NCI-H2081 (cell line): ENCODE measurements at places on chromosomes 4 and X.

GRCh38 chr4:140450352-140450751 is 22.9 kb upstream of the CLGN start:
- peak; percentile 27 for DNase-seq

DNA sequence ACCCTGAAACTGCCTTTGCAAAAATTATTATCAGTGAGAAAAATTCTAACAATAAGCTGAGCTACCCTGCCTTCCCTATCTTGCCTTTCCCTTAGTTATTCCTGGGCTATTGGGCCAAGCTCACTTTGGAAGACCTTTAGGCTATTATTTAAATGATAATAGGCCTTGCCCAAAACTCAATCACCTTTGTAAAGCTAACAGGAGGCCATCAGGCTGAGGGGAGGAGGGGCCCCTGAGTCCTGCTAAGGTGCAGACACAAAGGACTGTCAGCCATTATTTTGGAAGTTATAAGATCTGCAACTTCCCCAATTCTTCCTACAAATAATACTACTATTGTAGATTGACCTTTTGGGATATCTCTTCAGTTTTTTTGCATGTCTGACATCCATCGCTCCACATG is 278.8 kb upstream of the DIAPH2 start:
- no peak for DNase-seq

DNA sequence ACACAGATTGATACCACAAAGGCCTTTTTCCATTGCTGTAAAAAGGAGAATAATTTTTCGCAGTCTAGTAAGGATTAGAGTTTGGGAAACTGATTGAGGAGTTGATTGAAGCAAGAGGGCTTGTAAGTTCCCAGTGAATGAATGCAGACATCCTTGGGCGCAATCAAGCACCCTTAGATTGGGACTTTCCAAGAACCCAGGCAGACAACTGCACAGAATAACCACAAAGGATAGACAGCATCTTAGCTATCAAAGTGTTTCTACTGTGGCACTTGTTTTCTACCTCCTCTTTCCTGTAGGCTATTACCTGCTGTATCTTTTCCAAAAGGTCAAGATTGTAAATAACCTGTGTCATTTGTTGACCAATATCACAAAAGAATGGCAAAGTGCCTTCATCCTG is 2.6 kb downstream of the COX18 start:
- DNase-seq, result no peak

DNA sequence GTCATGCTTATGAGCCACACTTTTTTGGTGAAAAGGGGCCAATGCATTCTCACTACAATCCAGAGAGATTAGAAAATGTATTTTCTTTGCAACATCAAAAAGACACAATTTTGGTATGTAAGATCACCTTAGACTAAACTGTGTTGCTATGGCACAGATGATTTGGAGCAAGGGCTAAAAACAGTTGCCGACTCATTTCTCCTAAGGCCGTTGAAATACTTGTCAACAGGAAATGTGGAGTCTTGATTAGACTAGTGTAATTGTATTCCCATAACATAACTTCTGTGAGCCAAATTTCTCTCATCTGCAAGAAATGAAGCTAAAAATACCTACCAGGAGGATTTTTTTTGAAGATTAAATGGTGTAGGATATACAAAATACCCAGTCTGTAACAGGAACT is 2547.7 kb downstream of the ARAP2 start:
- no peak for DNase-seq
